ENCODE measurements at places on chromosomes 7 and 10. TPM values are rescaled to one million over a fixed set of nuclear protein-coding genes. Genes with fewer than 3 reads are reported as not detected.

Gene ASB10
- polyA plus RNA-seq, result not detected

Gene NUTM2B
- not detected for polyA plus RNA-seq

DNA sequence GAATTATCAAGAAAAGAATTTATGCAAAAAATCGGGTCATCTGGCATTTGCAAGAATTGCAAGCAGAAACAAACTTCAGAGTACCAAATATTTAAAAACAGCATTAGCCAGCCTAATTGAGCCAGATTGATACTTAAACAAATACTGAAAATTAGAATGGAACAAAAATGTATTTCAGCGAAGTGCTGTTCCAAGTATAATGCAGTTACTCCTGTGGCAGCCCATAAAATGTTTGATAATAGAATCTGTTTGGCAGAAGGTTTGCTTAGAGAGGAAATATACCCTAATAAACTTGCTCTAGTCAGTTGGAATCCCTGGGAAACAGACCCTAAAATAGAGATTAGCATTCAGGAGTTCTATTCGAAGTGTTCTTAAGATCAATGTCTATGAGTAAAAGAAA is 835.1 kb upstream of the MBL2 start:
- H3K4me1 ChIP-seq, result no peaks in the 10 kb centered on the region
- H3K4me3 ChIP-seq, result no peak overlapping the region
- H3K27me3 ChIP-seq, result no peaks in the 10 kb centered on the region
- no peak for DNase-seq
- H3K27ac ChIP-seq, result no peak overlapping the region

DNA sequence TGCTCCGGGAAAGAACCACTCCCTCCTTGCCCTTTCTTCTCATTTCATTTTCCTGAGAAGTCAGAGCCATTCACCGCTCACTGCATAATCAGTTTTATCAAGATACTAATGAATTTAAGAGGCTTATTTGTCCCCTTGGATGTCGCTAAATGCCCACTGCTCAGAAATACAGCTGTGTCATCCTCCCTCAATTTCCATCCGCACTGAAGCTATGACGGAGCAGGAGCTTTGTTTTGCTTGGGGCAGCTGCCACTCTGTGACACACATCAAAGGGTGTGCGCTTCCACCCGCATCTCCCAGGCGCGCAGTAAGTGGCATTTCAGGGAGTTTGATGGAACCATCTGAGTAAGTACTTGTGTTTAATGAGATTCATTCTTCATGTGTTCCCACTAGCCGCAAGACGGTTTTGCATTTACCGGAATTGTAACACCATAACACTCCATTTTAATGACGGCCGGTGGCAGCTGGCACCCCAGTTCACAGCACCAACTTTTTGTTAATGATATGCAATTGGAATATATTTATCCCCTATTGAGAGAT is 103.8 kb upstream of the PARD3 start:
- H3K27ac ChIP-seq, result no peak overlapping the region
- H3K36me3 ChIP-seq, result no peaks in the 10 kb centered on the region
- H3K4me1 ChIP-seq, result peaks cover 12% of the 10 kb centered on the region
- H3K27me3 ChIP-seq, result no peaks in the 10 kb centered on the region
- no peak overlapping the region for H3K4me3 ChIP-seq

Gene PILRA
- 1.7 TPM for polyA plus RNA-seq

DNA sequence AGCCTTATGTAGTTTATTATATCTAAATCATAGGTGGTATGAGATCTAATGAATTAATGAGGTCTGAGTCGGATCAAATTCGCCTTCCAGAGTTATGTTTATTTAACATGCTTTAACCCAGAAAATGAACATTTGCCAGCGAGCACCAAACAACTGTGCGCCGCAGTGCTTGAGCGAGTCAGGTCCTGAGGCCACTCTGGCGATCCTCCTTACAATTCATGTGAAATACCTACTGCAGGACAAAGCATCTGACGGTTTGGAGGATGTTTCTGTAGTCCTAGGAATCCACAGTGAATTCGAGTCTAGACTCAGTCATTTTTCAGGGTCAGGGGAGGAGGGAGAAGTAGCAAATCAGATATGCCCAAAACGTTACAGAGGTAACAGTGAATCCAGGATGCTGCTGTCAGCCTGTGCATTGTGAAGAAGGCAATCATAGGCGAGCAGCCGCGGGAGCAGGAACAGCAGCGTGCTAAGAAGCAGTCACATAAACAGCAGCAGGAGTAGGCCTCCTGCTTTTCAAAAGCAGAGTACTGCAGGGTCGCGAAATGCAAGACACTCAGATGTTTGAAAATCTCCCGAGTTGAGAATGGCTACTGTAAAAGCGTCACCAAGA is 120.2 kb downstream of the CACNB2 start:
- H3K4me3 ChIP-seq, result peak overlapping the region; percentile 28
- H3K4me1 ChIP-seq, result no peaks in the 10 kb centered on the region
- H3K36me3 ChIP-seq, result no peaks in the 10 kb centered on the region
- no peak overlapping the region for H3K27ac ChIP-seq

DNA sequence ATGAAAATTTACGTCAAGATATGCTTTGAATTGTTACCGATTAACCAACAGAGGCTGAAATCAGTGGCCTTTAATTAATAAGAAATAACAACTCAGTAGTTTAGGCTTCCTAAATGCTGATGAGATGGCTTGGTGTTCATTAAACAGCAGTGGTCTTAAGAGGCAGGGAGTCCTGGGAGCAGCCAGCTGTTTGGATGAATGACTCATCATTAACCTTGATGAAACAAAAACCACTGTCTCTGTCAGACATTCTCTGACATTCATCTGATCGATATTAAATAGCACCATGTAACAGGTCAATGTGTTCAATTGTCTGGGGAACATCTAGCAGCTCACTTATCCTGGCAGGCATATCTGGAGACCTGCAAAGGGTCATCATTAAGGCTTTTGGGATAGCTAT is 234.2 kb upstream of the LRRN3 start:
- no peak overlapping the region for H3K27ac ChIP-seq
- H3K36me3 ChIP-seq, result no peaks in the 10 kb centered on the region
- no peak overlapping the region for H3K4me3 ChIP-seq
- 0 out of 2 replicates have a peak, but pooled peaks cover 10% of the 10 kb centered on the region for H3K4me1 ChIP-seq

All from GM23248 (cell line).